DMS 273 treated with DMSO at 0.1 percent for 48 hours (cell line): ENCODE measurements at places on chromosomes 6 and 20.

DNA sequence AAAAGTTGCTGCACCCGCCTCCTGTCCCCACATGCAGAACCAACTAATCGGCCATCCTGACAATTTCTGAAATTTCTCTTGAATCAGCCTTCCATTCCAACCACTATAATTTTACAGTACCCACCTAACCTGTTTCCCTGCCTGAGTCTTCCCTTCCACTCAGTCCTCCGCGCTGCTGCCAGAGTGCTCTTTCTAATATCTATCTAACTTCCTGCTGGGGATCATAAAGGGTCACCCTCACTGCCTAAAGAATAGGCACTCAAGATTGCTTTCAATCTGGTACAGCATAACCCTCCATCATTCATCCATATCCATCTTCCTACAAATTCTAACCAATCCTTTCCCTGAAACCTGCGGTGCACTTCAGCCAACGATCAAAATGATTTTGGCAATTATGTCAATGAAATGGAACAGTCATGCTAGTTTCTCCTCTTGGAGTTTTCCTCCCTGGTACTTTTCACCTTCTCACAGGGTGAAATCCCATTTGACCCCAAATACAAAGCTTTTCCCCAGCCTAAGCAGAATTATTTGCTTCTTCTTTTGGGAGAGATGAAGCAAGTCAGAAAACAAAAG, 117.5 kb upstream of the BEND6 start:
- DNase-seq: no peak

- no peak for DNase-seq
Observed at GRCh38 chr20:21356386-21356785, 40.9 kb downstream of the NKX2-4 start.

DNA sequence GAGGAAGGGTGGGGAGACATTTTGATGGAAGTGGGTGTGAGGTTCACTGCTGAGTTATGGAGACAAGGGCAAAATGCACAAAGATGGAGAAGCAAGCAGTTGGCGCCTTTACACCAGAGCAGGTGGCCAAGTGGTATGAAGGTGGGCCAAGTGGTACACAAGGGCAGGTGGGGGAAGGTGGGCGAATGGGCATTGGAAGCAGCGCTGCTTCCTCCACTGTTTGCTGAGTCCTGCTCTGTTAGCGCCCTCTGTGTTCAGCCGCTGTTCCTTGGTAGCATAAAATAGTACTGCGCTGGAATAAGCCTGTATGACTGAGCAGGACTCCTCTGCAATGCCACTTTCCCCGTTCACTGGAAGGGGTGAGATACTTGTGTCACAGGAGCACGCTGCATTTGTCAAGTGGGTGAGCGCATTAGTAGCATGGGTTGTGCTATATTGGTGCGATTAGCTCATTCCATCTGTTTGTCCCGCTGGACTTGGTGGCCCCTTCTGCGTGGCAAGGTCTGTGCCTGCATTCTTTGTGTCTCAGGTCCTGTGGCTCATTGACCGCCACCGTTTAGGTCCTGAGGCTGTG, 116.4 kb downstream of the TOX2 start:
- DNase-seq: no peak

DNA sequence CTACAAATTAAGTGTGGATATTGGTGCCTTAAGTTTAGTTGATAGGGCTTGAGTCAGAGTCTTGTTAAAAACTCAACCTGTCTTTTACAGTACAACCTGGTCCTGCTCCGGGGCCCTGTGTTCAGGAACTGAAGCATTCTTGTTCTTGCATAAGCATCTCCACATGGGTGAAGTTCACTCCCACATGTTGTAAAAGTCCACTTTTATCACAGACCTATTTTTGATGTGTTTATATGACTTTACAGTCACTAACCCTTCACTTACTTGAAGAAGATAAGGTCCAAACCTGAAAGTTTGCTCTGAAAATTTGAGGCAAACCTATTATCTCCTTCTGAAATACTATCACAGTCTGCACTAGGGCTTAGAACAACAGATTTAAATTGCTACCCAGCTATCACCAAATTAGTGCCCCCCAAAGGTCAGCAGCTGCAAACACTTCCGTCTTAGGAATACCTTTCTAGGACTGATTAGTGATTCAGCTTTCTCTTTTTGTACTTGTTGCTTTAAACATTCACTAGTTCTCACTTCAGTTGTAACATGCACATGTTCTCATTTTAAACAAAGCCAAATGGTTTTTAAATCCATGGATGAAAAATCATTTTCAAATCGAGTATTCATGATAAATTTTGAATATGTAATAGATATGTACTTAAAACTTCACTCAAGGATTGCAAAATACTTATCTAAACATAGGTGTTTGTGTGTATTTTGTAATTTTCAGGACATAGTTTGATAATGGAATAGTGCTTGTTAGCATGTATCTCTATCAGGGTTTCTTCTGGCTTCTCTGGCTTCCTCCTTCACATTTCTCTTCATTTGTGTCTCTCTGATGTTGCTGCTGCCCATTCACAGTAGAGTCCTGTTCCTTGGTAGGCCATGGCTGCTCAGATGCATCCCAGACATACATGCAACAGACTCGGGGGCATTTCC, 469.8 kb upstream of the SOX4 start:
- no peak for DNase-seq

- no peak for DNase-seq
Observed at GRCh38 chr6:155647354-155647753, 191.7 kb upstream of the NOX3 start.

GRCh38 chr6:150599199-150600009, at the start of gene PLEKHG1:
Gene PLEKHG1 (plus strand): TSS chr6:150599885. CDS start chr6:150733682, 133,797 bp downstream.
- no peak for DNase-seq

DNA sequence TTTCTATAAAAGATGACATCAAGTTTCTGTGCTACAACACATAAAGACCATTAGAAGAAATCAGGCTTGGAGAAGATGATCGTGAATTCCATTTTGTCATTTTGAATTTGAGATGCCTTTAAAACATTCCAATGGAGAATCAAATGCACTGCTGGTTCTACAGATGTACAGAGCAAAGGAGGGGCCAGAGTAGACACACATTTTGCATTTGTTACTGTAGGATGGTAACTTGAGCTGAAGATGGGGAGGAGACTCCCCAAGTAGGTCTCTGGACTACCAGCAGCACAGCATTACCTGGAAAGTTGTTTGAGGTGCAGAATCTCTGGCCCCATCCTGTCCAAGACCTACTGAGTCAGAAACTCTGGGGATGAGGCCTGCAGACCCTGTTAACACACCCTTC, 121.6 kb upstream of the RALGAPA2 start:
- no peak for DNase-seq

- DNase-seq: no peak
Observed at GRCh38 chr6:46517202-46517601, 26.0 kb upstream of the RCAN2 start.

- no peak for DNase-seq
Observed at GRCh38 chr20:32158943-32159660, 48.4 kb downstream of the PLAGL2 start.

DNA sequence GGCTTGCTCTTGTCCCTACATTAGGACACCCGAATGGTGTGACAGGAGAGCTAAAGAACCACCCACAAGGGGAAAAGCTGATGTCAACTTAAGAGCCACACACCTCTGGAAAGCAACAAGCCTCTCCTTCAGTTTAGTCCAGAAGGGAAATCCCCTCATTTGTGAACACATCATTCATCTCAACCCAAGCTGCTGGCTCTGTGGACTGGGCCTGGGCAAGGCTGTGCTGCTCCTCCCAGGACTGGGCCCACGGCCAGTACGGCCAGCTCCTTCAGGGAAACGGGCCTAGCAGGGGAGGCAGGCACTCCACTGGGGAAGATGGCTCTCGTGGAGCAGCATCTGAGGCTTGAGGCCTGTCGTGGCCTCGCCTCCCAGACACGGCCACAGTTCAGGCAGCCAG, 12.8 kb upstream of the SLC4A11 start:
- no peak for DNase-seq

- DNase-seq: no peak
Observed at GRCh38 chr6:70253923-70254322, 49.0 kb downstream of the COL9A1 start.

DNA sequence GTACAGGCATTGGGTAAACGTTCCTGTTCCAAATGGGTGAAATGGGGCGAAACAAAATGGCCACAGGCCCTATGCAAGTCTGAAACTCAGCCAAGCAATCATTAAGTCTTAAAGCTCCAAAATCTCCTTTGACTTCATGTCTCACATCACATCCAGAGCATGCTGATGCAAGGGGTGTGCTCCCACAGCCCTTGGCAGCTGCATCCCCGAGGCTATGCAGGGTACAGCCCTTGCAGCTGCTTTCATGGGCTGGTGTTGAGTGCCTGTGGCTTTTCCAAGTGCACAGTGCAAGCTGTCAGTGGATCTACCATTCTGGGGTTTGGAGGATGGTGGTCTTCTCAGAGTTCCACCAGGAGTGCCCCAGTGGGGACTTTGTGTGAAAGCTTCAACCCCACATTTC, 270.0 kb upstream of the CDYL start:
- DNase-seq: no peak

DNA sequence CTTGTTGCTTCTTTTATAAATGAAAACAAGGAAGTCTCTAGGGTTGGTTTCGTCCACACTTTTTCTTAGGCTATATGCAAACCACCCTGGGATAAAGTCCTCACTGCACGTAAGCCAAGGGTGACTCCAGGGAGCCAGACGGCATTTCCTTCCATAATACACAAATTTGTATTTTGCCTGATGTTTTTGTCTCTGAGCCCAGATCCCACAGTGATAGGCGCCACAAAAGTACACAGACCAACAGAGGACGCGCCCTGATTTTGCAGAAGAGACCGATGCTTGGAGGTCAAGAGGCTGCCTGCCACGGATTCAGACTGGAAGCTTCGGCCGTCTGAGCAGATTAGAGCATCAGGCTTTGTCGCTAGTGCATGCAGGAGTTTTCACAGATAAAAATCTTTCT, 22.8 kb downstream of the FOXQ1 start:
- DNase-seq: no peak

DNA sequence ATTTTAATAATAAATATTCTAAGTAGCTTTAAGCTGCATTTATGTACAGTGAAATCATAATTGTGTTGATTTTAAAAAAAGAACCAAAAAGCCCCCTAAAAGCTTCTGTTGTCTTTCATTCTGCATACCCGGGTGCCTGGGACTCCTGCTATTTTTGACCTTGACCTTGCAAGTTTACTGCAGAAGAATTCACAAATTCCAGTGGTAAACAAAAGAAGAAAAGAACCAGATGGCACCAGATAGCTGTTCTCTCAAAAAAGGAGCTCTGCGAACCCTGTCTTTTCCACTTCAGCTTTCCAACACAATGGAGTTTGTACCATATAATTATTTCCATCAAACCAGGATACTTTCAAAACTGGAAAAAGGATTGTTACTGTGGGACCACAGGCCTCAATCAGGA, 363.3 kb downstream of the SMOC2 start:
- DNase-seq: no peak

GRCh38 chr6:53028467-53028866, 33.4 kb upstream of the GSTA4 start:
- DNase-seq: no peak

DNA sequence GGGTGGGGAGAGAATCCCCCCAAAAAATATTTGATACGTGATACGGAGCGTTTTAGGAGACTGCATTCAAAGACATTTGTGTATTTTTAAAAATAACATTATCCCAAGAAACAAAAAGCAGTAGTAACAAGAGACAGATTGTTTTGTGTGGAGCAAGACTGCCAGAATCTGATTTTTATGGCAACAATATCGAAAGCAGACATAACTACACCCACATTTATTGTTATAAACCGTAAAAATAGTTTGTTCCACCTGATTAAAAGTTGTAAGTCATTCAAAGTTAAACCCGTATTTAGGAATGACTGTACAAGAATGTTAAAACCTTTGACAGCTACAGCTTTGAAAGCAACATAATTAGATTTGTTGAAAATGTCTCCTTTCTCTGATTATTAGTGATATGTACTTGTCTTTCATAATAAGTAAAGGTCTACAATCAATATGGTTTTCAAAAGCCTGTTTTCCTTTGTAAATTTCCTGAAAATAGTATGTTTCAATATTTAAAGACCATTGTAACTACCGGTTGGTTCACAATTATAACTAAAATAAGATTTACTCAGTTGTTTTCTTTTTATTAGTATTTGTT, 2.7 kb downstream of the EYA4 start:
- no peak for DNase-seq

DNA sequence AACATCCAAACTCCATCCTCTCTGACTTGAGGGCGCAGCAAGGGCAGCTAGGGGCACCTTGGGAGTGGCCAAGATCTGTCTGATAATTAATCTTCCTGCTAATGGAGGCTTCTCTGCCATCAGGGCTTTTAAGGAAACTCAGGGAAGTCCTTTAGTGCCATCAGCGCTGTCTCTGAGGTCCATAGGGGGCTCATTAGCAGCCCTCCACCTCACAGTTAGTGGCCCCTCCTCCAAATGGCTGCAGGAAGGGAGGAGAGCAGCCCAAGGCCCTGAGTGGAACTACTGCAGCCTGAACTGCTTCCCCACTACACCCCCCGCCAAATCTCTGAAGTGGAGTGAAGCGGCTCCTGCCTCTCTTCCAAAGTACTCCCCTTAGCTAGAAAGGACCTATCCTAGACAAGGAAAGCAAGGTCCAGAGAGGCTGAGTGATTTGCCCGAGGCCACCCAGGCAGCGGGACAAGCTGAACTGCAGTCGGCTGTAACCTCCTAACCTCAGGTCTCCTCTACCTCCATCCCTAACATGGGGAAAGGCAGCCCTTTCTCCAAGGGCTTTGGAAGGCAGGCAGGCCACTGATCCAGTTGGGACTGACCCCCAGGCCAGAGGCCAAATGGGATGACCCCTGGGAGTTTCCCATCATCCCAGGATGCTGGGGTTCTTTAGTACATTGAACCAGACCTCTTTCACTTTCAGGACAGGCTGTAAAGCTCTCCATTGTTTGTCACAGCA, 39.5 kb upstream of the ZFAND3 start:
- no peak for DNase-seq

- no peak for DNase-seq
Observed at GRCh38 chr6:115782612-115783011, 278.1 kb downstream of the FRK start.

GRCh38 chr6:144215402-144215931, 65.2 kb downstream of the STX11 start:
- DNase-seq: no peak

- DNase-seq: no peak
Observed at GRCh38 chr6:162468326-162468725, 259.2 kb downstream of the PRKN start.

DNA sequence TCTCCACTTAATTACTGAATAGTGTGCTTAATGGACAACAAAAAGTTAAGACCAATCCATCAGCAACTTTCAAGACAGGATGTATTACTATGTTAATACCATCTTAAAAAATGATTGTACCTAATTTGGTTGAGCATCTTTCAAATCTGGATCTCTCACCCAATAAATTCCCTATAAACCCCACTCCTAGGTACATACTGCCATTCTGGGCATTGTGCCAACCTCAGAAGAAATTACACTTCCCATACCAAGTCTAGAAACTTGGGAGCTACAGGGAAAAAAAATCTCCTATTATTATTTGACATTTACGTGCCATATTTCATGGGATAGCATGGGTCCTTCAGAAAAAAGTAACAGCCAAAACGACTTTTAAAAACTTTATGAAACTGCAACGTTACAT, 5.1 kb downstream of the SYNCRIP start:
- no peak for DNase-seq
